ENCODE measurements at places on chromosomes 6 and 20.

DNA sequence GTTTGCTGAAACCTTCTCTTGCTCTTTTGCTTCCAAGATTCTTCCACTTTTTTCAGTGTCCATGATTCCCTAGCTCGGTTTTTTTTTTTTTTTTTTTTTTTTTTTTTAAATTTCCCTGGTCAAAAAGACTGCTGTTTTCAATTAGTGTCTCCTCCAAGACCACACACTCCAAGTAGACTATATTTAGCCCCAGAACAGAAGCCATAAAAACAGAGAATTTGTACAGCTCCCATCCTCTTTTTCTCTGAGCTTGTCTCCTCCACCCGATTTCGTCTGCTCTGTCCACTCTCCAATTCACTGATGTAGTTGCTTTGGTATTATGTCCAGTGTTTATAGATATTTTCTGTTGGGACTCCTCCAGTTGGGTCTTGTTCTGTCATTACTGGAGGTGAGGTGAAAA, 37.6 kb downstream of the RSPH3 start:
- DNase-seq: no peak

GRCh38 chr20:45704969-45705637, at the start of gene WFDC10B:
WFDC10B (minus strand) TSS chr20:45705019; CDS start chr20:45685992, 19,027 bp downstream.
- no peak for DNase-seq

GRCh38 chr6:33958526-33959328, 154.9 kb upstream of the MLN start:
- DNase-seq: peak; percentile 17

- no peak for DNase-seq
Observed at GRCh38 chr6:110325197-110325596, 33.0 kb downstream of the METTL24 start.

DNA sequence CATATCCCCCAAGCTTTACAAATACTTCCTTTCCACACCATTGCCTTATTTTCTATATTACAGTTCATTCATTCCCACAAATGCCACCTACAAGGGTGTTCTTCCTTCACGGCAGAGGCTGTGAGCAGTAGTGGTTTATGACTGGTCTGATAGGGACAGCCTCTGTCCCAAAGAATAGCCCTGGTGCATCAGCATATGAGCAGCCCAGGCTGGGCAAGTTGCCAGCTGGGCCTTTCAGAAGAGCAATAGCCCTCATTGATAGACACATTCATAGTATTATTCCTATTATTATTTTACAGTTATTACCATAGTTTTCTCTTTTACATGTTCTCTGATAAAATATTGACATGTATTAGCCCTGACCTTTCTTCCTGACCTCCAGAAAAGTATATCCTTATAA, 149.9 kb downstream of the MMS22L start:
- DNase-seq: no peak

- DNase-seq: no peak
Observed at GRCh38 chr6:117304446-117304845, 39.1 kb downstream of the VGLL2 start.

DNA sequence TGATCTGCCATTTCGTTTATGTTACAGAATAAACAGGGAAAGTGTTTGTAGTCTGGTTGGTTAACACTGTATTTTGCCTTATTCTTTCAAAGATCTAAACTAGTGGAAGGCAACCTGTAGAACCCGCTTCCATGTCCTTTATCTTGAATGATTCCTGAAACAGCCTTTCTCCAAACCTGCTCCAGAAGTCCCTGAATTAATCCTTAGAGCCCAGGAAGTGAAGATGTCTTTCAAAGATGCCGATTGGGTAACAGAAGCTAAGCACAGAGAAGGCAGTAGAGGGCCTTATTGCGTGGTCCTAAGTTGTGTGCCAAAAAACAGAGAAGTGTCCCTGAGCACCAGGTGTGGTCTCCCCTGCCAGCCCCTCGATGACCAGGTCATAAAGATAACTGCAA, 19.2 kb upstream of the ZSCAN16 start:
- no peak for DNase-seq

GRCh38 chr20:44361021-44361420, 5.5 kb downstream of the HNF4A start:
- no peak for DNase-seq

DNA sequence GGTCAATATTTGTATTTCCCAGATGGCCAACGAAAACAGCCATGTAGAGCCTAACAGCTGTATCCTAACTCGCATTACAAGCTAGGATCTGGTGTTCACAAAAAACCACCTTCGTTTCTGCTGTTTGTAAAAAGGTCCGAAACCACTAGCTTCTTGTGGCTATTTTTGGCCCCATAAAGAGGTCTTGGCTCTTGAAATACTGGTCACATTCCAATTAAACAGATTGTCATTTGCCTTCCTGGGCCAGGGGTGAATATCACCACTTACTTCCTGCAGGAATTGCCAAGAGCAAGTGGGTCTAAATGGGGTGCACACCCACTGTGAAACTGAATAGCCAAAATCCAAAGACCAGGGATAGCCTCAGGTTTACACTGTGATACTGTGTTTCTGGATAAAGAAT, 48.2 kb downstream of the TSHZ2 start:
- DNase-seq: no peak

- DNase-seq: no peak
Observed at GRCh38 chr6:36377594-36377993, 9.9 kb downstream of the ETV7 start.

DNA sequence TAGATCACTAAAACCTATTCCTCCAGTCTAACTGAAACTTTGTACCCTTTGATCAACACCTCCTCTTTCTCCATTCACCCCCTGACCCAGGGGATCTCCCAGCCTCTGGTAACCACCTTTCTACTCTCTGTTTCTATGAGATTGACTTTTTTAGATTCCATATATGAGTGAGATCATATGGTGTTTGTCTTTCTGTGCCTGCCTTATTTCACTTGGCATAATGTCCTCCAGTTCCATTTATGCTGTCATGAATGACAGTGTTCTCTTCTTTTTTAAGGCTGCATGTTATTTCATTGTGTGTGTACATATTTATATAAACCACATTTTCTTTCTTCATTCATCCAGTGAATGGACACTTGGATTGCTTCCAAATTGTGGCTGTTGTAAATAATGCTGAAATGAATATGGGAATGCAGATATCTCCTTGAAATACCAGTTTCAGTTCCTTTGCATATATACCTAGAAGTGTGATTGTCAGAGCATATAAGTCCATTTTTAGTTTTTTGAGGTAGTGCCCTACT, 57.7 kb downstream of the DHX35 start:
- peak; percentile 36 for DNase-seq

GRCh38 chr6:137734875-137735182, 132.2 kb upstream of the TNFAIP3 start:
- no peak for DNase-seq

DNA sequence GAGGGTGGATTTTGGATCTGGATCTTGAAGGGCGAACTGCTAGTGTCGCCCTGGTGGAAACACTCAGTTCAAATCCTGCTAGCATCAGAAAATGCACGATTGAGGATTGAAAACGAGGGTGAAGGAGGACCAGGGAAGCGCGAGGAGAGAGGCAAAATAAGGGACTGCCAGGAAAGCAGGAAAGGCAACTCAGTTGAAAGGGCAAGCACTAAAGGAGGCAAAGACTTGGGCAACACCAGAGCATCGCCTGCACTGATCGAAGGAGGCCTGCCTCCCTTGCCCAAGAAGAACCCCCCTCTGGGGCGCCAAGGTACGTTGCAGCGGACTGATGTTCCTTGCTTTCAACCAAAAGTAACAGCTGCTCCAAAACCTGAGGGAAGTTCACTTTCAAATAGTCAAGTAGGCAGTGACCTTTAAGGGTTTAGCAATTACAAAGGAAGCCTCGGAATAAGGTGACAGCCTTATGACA, 308 bp upstream of the COL21A1 start:
- DNase-seq: no peak

DNA sequence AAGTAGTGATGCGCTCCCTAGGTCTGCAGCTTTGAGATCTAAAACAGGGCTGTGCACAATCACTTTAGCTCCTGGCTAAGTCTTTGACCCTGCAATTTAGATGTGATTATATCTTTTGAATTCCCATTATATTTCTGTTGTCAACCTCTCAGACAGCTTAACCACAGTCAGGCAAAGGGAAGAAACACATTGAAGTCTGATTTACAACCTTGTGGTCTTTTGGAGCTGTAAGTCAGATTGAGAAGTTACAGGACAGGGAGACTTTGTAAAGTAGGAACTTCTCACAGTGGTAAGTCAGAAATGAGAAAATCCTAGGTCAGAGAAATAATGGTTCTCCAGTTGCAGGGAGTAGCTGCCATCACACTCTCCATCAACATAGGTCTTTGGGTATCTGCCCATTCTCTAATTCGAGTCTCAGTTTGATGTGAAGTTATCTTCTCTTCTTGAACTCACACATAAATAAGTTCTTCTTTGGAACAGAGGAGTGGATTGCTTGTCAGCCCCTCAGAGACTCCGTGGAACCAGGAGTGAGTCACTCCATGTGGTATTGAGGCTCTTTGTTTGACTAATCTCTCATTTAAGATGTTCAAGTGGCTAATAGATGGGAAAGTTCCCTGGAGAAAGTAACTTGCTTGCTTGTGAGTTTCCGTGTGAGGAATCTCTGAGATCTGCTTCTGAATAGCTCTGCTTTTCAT, 35.0 kb upstream of the SGK1 start:
- peak; percentile 20 for DNase-seq

- DNase-seq: no peak
Observed at GRCh38 chr6:157993076-157993475, 11.4 kb downstream of the SYNJ2 start.

GRCh38 chr6:3460253-3460652, 3.4 kb upstream of the SLC22A23 start:
- no peak for DNase-seq

GRCh38 chr6:149899486-149899885, 1.6 kb upstream of the RAET1E start:
- DNase-seq: no peak

DNA sequence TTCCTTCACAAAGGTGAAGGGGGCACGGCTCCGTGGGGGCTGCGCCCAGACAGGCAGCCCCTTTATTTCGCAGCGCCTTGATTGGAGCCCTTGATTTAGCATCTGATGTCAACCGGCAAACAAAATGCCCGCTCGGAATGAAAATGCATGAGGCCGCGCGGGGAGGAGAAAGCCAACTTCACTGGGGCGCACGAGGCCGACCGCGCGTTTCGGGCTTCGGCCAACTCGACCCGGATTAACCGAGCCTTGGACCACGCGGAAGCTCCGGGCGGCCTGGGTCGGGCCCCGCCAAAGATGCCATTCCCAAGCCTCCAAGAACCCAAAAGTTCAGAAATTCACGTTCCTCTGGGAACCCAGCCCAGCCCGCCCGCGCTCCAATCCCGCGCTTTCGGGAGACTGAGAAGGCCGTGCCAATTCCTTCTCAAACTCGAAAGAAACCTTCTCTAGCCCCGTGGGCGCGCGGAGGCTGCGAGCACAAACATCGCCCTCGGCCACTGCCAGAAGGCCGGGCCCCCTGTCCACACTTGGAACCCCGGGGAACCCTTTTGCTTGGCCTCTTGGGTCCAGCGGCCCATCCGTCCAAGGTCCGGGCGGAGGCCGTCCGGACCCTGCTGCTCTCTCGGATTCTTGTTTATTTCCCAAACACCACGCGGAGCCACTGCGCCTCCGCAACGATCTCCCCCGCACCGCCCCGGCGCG, 879 bp upstream of the INSM1 start:
- DNase-seq: peak; percentile 28

- no peak for DNase-seq
Observed at GRCh38 chr20:38523697-38524096, 51.1 kb downstream of the RALGAPB start.

DNA sequence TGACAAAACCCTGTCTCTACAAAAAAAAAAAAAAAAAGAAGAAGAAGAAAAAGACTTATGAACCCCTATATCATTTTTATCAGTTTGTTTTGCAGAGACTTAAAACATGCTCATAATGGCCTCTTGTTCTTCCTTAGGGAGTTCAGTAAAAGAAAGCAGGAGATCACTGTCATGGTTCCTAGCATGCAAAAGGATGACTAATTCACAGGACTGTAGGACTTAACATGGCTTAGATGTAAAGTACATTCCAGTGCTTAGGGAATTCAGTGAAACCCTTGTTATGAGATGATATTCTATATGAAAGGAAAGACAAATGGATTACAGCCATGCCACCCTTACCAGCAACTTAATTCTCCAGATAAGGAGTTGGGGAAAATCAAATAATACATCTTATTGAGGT, 29.5 kb downstream of the EEF1A1 start:
- no peak for DNase-seq
